HCT116 (cell line): ENCODE measurements at places on chromosomes 2 and 18.
A peak's percentile ranks its signal among the peaks of the same experiment; 100 is the strongest.

GRCh38 chr2:60152226-60152833 lies 401.1 kb downstream of the BCL11A start:
- peak; percentile 7 for DNase-seq

GRCh38 chr2:191954451-191954850 lies 107.6 kb upstream of the CAVIN2 start:
- DNase-seq: no peak

- DNase-seq: peak; percentile 8
Measured at GRCh38 chr18:36572135-36572856, 256.5 kb downstream of the TPGS2 start.

- DNase-seq: no peak
Measured at GRCh38 chr18:76369791-76370190, 125.3 kb downstream of the ZNF516 start.
